ENCODE measurements at places on chromosomes 4 and X. TPM values are rescaled to one million over a fixed set of nuclear protein-coding genes. Genes with fewer than 3 reads are reported as not detected.

TCEAL3 gene
- total RNA-seq = 11.3 TPM

TMEM271 gene
- total RNA-seq = 13.5 TPM

GAB3 gene
- total RNA-seq = 0.94 TPM

PFKFB1 gene
- total RNA-seq = 0.31 TPM

RGS12 gene
- 133 TPM for total RNA-seq

CCDC110 gene
- total RNA-seq = 0.94 TPM

UCP1 gene
- total RNA-seq = not detected

CDKL2 gene
- 53.2 TPM for total RNA-seq

VCX gene
- total RNA-seq = not detected

SERTM2 gene
- total RNA-seq = not detected

NDP gene
- total RNA-seq = 16.0 TPM

P2RY4 gene
- 0.63 TPM for total RNA-seq

F11 gene
- not detected for total RNA-seq

EXOC1L gene
- total RNA-seq = not detected

PAK3 gene
- total RNA-seq = 105 TPM

ANTXR2 gene
- total RNA-seq = 26.0 TPM

PARM1 gene
- total RNA-seq = 7.5 TPM

Data from parietal lobe (tissue), 2 donors.